COLO829 (cell line): ENCODE measurements at places on chromosomes 2 and 18.
A peak's percentile ranks its signal among the peaks of the same experiment; 100 is the strongest.

DNA sequence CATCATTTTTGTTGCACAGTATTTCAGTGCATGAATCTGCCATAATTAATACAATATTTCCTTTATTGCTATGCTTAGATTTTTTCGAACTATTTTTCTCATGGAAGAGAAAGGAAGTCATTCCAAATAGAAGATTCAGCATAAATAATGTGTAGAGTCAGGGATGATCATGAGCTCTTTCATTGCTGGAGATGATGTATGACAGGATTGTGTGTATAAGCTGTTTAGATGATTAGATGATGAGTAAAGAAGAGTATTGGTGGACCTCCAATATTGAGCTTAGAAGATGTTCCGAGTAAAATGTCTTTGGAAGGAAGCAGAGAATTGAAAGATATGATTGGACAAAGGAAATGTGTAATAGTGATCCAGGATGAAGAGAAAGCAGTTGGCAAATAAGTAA lies 364.5 kb downstream of the PARD3B start:
- DNase-seq: no peak

DNA sequence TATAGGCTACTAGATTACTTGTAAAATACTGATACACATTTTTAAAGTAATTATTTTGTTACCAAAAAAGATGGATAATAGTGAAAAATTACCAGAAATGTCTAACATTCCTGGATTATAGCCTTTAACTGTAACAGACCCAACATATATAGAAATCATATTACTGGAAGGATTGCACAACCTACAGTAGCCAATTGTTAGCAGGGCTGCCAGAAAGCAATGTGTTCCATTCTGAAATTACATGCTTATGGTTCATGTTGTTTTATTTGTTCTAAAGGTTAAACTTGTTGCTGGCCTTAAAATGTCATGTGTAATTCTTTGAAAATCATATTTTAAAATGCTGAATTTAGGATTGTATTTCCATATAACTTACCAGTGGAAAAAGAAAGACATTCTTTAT lies 793.6 kb upstream of the ACVR2A start:
- no peak for DNase-seq

- DNase-seq: no peak
These were observed 95.1 kb downstream of the ASB1 start for GRCh38 chr2:238521870-238522269.

DNA sequence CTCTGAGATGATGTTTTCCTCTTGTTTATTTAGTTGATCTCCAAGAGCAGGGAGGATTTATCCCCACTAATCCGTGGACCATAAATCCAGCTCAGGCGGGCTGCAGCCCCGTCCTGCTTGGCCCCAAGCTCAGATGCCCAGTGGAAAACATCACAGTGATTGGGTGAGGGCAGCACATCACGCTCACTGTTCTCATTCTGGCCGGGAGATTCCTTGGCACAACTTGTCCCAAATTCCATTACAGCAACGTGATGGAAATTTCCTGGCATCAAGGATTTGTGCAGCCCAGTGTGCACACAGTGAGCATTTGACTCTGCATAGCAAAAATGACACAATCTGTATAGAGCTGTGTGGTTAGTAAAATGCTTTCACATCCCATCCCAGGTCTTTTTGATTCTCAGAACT lies 96.8 kb downstream of the VAPA start:
- no peak for DNase-seq

DNA sequence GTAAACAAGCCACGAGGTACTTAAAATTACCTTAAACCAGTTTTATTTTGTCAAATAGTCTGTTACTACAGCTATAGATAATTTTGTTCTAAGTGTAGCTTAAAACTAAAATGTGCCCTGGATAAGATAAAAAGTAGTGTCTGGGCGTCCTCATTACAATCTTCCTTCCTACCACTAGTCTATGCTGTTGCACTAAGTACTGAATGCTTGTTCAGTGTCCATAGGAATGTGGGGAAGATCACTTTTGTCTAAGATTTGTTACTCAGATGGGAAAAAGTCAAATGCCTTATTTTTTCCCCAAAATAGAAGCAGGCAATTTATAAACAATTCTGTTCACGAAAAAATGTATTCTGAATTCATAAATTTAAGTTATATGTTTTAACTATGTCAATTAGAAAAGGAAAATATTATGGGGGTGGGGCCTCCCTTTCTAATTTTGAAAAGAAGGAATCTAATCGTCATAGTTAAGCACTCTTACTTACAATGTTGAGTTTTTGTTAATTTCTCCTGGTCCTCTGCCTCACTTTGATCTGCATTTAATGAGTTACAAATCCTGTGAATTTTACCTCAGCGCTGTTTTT lies 140.4 kb upstream of the VRK2 start:
- DNase-seq: peak; percentile 75

- DNase-seq: no peak
These were observed 190.8 kb downstream of the RTP5 start for GRCh38 chr2:242060212-242060835.

DNA sequence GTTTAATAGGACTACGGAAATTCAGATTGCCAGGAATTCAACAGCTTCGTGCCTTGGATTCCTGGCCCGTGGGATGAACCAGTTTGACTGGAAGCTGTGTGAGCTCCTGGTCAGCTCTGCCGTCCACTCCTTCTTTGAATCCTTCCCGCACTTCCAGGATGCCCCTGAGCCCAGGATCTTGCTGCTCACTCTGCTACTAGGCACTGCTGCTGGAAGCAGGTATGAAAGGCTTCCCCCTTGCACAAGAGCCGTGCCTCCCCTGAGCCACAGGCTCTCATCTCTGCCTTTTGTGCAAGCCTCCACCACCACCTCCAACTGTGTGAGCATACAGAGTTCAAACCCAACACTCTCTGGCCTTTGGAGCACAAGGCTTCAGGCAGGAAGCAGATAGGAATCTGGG lies 34.9 kb downstream of the EN1 start:
- no peak for DNase-seq

GRCh38 chr2:241163601-241164118 lies 13.4 kb downstream of the PPP1R7 start:
- DNase-seq: no peak

GRCh38 chr18:71036783-71037182 lies 747.9 kb downstream of the SOCS6 start:
- DNase-seq: no peak

DNA sequence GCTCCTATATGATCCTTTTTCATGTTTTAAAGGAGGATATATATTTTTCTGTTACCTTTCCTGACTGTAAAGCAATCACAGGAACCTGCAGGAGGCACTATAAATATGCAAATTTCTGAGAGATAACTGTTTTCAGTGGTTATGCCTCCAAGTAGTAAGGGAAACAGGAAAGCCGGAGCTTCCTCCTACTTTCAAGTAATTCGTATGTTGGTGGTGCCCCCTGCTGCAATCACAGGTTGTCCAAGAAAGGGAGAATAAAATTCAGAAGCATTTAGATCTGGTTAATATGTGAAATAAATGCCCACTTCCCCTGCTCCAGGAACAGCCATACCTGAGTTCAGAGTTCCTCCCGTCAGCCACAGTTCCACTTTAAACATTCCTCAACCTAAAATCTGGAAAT lies 12.0 kb upstream of the BCL11A start:
- DNase-seq: no peak

DNA sequence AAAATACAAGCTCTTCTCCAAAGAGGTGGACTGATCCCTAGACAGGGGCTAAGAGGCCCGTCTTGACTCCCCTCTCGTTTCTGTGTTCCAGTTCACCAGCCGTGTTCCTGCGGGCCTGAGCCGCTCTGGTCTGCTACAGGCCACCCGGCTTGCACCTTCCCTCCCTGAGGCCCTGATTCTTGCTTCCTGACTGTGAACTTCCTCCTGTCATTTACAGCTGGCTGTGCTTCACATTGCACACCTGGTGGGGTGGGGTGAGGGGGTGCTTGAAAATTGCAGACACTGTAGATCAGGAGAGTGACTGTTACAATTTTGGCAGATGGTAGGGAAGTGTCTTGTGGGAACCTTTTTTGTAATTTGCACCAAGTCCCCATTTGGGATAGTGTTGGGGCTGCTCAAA lies 64.4 kb downstream of the TSN start:
- DNase-seq: no peak

DNA sequence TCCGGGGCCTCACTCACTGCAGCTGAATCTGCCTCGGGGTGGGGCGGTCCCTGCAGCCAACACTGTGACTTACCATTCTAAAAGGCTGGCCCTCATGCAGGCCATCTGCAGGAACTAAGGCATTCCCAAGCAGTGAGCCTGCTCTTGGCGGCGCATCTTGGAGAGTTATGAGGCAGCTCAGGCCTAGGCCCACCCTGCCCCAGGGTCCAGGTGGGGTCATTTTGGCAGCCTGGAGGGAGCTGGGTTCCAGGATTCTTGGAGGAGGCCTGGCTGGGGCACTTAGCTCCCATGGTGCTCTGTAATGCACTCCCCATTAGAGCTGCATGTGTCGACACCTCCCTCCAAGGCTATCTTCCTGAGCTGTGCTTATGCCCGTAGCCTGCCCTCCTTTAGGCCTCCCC lies 14.8 kb upstream of the BIN1 start:
- DNase-seq: no peak

DNA sequence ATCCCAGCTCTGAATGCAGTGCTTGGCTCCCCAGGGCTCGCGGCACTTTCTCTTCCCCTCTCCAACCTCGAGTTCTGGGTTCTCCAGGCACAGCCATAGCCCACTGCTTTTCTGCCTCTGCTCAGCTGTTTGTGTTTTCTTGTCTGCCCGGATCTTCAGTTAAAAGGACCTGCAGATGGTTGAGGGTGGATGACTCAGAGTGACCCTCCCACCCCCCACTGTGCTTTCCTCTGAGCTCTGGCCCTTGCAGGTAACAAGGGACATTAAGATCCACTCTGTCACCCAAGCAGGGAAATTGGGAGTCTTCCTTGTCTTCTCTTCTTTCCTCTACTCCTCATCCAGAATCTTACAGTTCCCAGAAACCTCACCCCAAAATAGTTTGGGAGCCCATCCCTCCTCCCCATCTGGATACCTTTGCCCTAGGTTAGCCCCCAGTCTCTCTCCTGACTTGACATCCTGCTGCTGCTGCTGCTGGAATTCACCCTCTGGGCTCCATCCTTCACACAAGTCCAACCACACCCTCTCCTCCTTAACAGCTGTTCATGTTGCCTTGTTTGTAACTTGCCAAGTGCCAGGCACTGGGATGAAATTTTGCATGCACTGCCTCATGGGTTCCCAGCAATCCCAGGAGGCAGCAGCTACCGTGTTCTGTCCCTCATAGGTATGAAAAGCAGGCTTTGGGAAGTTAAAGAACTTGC lies 157.9 kb upstream of the TTC39C start:
- no peak for DNase-seq

GRCh38 chr2:177721818-177722567 lies 329.4 kb downstream of the AGPS start:
- no peak for DNase-seq
